SK-N-SH (cell line): ENCODE measurements at places on chromosomes 4 and X. TPM values are rescaled to one million over a fixed set of nuclear protein-coding genes. Genes with fewer than 3 reads are reported as not detected.

- H3K4me3 ChIP-seq = no peak overlapping the region
- peak; percentile 63 for DNase-seq
- H3K36me3 ChIP-seq = no peaks in the 10 kb centered on the region
- H3K4me1 ChIP-seq = no peaks in the 10 kb centered on the region; the same call in 1 of the 2 replicates
- H3K27me3 ChIP-seq = peaks cover 56% of the 10 kb centered on the region
These were observed 3.2 kb upstream of the PCDH19 start for GRCh38 chrX:100413229-100413628.

GRCh38 chr4:88022289-88022688 is 14.9 kb downstream of the PKD2 start:
- no peak overlapping the region for H3K27ac ChIP-seq
- H3K36me3 ChIP-seq = peaks cover 21% of the 10 kb centered on the region
- H3K4me3 ChIP-seq = no peak overlapping the region
- no peaks in the 10 kb centered on the region for H3K27me3 ChIP-seq
- DNase-seq = no peak

DNA sequence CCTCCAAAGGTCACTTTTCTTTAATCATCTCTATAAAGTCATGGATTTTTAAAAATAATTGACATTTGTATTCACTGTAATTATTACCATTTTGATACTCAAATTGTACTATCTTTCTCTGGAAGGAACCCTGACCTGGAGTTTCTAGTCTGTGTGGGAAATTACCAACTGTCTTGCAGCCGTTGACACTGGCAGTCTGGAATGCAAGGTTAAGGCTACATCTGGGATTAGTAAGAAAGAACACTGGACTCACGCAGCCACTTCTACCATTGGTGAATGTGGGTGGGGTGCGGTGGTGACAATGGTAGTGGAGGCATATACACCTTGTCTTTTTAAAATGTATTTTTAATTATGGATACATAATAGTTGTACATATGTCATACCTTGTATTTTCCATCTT is 40.9 kb downstream of the EGF start:
- H3K27ac ChIP-seq = no peak overlapping the region
- DNase-seq = no peak
- no peaks in the 10 kb centered on the region for H3K4me1 ChIP-seq
- H3K27me3 ChIP-seq = no peaks in the 10 kb centered on the region; the same call in 1 of the 2 replicates
- no peak overlapping the region for H3K4me3 ChIP-seq
- no peaks in the 10 kb centered on the region for H3K36me3 ChIP-seq

GRCh38 chrX:127190381-127190780 is 370.9 kb downstream of the PRR32 start:
- no peaks in the 10 kb centered on the region for H3K36me3 ChIP-seq
- H3K27me3 ChIP-seq = no peaks in the 10 kb centered on the region
- H3K4me3 ChIP-seq = no peak overlapping the region
- DNase-seq = no peak

The TCEAL2 gene
- polyA plus RNA-seq = 0.12 and 0.23 TPM in 2 replicates

- no peak for DNase-seq
- no peaks in the 10 kb centered on the region for H3K27me3 ChIP-seq
- H3K4me1 ChIP-seq = no peaks in the 10 kb centered on the region
- no peak overlapping the region for H3K4me3 ChIP-seq
- no peak overlapping the region for H3K27ac ChIP-seq
These were observed 1722.1 kb upstream of the PCDH10 start for GRCh38 chr4:131427000-131427399.

The CXCL6 gene
- 0.02 and 0.03 TPM in 2 replicates for polyA plus RNA-seq
